SK-N-MC (cell line): ENCODE measurements at places on chromosomes 1 and 21.

DNA sequence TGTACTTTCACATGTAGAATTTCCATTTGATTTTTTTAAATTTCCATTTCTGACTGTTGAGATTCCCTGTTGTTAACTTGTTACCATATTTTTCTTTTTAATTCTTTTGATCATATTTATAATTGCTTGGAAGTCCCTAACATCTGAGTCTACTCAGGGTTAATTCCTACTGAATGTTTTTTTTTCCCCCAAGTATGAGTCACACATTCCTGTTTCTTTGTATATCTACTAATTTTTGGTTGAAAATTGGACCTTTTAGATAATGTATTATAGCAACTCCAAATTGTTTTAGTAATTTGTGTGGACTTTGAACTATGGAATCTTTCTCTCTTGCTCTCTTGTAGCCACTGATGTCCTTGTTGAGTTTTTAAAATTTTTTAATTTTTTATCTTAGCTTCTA, 54.6 kb downstream of the STXBP3 start:
- no peak for DNase-seq

- no peak for DNase-seq
These were observed 45.2 kb downstream of the ZNF691 start for GRCh38 chr1:42891465-42892138.

DNA sequence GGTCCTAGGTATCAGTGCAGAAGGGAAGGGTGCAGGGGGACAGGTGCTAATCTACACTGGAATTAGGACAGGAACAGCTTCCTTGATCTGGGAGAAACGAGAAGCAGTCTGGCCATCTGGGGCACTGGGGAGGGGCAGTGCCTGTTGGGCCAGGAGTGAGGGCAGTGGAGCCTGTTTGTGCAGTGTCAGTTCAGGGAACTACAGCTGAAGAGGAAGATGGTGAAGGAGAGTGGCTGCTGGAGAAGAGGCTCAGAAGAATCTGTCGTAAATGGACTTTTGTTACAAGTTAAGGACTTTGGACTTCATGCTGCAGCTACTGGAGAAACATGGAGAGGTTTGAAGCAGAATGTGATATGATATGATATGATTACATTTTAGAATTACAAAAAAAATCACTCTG, 3.2 kb upstream of the TNFSF4 start:
- no peak for DNase-seq

GRCh38 chr1:97926017-97926708, 5.3 kb upstream of the DPYD start:
- no peak for DNase-seq

GRCh38 chr1:231931846-231932454, 305.4 kb downstream of the DISC1 start:
- no peak for DNase-seq

DNA sequence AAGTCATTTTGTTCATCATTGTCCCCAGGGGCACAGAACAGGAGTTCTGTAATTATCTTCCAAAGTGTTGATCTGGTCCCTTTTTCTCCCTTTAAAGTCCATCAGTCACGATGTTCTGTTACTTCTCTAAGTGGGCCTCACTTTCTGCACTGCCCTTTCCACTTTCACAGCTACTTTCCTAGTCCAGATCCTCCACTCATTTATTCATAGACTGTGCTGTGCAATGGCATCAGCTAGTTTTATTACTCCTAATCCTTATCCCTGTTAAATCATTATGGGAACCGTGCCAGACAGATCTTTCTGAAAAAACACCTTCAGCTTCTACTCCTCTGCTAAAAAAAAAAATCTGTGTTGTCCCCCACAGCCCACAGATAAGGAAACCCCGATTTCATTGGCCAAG, 64.0 kb upstream of the BCL10 start:
- DNase-seq = no peak

DNA sequence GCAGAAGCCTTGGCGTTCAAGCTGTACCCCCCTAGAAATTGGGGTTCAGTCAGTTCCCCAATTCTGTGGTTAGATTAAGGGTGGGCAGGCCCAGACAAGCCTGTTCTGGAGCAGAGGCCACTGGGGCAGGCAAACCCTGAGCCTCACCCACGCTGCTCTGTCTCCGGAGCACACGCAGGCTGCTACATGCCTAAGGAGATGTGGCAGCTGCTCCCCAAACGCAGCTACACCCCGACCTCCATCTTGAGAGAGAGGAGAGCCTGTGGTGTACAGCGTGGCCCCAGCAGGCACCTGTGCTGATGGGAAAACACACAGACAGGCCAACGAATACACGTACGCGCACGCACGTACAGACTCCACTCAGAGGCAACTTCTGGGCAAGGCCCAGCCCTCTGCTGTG, 33.9 kb upstream of the GRHL3 start:
- DNase-seq = no peak

DNA sequence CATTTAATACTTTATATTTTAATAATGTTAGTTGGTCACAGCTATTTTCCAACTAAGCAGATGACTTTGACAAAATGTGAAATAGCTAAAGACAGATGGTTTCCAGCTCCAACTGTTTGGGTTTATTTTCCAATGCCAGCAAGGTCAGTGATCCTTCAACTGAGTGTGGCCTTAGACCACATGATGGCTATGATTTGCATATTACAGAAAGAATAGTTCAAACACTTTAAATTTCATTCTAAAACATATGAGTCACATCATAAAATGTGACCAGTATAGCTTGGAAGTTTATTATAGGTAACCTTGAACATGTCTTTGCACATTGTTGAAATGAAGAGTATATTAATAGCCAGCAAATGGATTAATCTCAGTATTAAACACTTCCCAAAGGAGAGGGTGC, 454.0 kb upstream of the C1orf87 start:
- DNase-seq = no peak

- DNase-seq = no peak
These were observed 5.9 kb upstream of the FCGR2A start for GRCh38 chr1:161499099-161500039.

DNA sequence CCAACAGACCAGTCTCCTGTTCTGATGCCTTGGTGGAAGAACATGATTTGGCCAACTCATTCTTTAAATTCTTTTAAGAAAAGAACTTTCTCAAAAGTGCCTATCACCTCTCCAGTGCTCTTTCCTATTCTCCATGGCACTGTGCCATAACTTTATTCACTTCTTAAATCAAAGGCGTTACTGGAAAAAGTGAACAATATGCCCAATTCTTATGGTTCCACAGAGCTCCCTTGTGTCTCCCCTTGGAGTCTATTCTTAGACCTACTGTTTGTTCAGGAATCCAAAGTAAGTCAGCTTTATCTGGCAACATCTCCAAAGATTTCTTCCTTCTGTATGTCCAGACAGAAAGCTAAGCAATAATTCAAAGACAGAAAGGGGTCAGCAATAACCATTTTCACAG, 111.9 kb upstream of the MAGI3 start:
- no peak for DNase-seq

GRCh38 chr1:89760496-89760895, 60.3 kb upstream of the LRRC8D start:
- DNase-seq = no peak

- DNase-seq = no peak
These were observed 153.2 kb downstream of the VPS13D start for GRCh38 chr1:12383001-12383400.

DNA sequence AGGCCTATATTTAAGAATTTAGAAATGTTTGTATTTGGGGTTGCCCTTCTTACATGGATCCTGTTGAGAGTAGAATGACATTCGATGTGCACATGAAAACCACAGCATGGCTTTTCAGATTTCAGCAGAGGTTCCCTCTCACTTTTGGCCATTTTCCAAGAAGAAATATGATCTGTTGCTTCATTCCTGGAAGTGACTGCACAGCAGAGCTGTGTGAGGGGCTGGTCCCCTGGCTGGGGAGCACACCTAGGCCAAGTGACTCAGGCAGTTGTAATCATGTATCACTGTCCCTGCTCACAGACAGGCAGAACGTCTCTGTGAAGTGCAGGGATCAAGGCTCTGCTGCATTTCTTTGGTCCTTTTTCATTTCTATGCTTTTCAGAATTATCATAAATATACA, 32.3 kb downstream of the AGT start:
- DNase-seq = peak; percentile 30

DNA sequence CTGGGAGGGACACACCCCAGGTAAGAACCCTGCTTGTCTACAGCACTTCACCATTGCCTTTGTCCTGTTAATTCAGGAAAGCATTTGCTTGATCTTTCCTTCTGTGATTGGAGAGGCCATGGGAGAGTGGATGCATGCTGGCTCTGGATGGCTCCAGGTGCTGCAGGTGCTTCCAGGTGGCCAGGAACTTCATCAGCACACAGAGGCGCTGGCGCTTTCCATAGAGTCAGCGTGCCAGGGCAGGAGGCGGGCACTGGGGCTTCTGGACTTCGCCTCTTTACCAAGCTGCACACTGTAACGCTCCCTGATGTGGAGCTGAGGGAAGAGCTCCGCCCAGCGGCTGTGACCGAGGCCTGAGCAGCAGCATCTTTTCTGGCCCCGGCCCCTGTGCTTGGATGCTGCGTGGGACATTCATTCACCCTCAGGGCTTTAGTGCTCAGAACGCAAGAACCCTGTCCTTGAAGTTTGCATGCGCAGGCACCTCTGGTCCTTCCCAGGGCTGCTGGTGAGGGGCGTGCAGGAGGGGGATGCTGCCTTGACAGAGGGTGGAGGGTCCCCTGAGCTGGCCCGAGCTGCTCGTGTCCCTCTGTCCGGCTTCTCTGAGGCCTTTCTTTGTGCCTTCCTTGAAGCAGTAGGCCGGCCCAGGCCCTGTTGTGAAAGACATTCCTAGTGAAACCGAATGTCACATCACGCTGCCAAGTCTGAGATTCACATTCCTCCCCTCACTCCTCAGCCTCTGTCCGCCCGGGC, 1.6 kb upstream of the MX2 start:
- no peak for DNase-seq

- no peak for DNase-seq
These were observed 12.8 kb upstream of the LRRC52 start for GRCh38 chr1:165531021-165531420.

DNA sequence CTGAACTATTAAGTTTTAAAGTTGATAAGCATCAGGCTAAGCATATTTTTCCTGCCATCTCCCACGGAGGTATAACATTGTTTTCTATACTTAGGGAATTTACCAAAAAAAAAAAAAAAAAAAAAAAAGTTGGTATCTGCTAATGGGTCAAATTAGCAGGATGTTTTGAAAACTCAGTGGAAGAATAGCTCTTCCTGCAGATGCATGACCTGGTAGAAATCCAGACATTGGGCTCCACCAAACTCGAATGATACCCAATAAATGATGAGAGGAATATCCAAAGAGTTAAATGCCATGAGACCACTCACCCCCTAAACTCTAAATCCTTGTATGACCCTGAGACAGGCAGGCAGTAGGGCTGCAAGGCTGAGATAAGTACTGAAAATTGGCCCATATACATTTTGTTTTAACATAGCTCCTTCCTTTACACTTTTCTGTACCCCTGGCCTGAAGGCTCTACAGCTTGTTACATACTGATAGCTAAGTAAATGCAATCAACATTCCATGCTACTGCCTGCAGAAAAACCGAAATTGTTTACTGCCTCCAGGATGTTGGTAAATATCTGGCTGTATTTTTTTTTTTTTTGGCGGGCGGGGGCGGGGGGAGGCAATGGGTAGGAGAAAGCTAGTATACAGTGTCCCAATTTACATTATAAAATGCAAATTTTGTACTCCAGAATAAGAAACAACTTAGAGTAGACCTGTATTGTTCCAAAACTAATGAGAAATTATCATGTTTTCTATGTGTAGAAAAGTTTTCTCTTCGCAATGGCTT, 57.6 kb downstream of the NFIA start:
- DNase-seq = no peak

DNA sequence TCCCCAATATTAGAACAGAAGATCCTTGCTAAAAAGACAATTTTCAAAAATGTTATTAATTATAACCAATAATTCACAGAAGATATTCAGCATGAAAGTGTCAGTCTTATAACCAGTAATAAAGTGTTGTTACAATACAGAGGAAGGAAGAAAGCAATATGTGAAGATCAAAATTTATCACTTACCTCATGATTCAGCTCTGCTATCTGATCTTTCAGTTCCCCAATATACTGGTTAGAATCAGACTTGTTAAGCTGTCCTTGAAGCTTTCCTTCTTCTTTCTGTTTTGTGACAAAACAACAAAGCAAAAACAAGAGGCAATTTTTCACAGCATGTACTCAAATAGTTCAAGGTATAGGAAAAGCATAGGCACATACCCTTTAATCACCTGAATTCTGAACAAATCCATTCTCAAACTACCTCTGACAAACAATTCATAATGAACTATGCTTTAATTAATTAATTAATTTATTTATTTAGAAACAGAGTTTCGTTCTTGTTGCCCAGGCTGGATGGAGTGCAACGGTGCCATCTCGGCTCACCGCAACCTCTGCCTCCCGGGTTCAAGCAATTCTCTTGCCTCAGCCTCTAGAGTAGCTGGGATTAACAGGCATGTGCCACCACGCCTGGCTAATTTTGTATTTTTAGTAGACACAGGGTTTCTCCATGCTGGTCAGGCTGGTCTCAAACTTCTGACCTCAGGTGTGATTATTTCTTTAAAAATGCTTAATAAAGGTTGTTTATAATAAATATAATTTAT, 76.9 kb upstream of the GFI1 start:
- no peak for DNase-seq

DNA sequence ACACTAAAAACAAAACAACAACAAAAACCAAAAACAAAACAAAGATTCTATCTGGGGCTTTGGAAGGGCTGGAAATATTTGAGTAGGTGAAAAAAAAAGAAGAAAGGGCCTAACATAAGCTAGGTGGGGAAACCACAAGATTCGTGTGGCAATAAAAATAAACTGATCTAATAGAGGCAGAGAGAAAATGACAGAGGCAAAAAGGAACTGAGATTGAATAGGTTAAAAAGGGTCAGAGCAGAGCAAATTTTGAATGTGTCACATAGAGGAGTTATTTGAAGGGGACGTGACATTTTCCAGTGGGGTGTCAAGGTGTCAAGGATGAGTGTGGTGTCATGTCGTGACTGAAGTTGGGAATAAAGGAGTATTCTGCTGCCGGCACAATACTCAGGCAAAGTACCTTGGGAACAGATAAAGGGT, 65.2 kb upstream of the RALGPS2 start:
- DNase-seq = no peak

- DNase-seq = no peak
These were observed 17.2 kb downstream of the SPOCD1 start for GRCh38 chr1:31798433-31799195.

DNA sequence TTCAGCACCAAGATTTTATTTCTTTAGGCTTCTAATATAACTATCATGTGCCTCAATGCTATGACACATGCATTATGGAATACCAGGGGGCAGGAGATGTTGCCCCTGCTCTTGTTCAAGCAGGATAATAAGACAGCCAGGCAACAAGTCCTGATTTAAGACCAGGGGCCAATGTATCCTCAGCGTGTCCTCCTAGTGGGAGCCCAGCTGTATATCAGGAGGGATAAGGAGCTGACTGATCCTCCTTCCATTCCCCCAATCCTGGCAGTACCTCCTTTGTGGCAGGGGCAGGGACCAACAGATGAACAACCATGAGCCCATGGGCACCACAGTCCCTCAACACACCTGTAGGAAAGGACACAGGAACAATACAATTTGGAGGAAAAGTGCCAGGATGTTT, 29.3 kb downstream of the SORT1 start:
- no peak for DNase-seq

DNA sequence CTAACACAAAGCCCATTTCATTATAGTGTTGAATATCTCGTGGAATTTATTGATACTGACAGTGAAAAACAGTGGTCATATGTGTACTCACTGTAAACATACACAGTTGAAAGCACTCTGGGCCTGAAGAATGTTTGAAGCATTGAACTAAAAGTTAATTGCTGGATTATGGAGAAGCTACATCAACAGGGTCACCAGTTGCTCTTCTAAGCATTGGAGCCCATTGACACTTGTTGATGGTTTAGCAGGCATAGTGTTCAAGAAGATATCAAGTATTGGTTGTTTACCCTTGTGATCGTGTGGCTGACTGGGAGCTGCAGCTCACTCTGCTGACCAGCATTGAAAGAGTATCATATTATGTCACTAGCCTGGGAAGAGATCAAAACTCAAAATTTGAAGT, 10.3 kb downstream of the ZYG11A start:
- no peak for DNase-seq
